ENCODE measurements at places on chromosomes 5 and 9.

- DNase-seq, result no peak
These were observed 16.7 kb upstream of the RNU6ATAC start for GRCh38 chr9:134180786-134181647.

DNA sequence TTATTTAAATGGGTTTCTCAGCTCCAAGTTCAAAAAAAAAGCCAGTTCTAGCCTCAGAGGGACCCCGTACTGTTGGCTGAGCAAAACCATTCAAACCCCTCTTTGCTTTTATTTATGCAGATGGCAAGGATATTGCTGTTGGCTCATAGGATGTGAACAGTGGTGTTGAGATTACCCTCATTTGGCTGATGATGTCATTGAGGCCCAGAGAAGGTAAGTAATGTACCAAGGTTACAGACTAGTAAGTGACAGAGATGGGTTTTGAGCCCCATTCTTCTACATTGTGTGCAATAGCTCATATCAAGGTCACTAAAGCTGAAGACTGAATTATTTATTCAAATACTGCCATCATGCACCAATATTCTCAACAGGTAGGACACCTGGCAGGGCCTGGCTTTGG, 122.2 kb upstream of the PCA3 start:
- DNase-seq, result no peak

GRCh38 chr5:169471021-169471420, 112.6 kb upstream of the SPDL1 start:
- DNase-seq, result no peak

DNA sequence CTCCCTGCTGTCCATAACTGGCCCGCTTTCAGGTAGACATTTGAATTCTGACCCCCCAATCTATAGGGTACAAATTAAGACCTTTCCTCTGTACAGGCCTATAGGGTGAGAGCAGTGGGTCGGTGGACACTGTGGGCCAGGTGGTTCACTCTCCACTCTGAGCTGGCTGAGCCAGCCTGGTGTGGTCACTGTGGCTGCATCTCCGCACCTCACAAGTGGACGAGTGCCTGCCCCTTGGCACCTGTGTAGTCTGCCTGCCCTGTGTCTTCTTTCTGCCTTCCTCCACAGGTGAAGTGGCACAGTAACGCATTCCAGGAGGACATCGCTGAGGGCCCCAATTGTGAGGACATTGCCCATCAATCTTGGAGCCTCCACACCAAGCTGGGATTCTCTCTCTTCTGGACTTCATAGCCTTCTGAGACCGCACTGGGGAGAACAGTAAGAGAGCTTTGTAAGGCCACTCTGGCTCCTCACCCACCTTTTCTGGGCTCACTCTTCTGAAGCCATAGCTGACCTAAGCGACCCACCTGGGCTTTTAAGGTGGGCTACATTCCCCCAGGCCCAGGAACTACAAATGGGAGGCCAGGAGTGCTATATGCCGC, 33.5 kb upstream of the JADE2 start:
- DNase-seq, result no peak

DNA sequence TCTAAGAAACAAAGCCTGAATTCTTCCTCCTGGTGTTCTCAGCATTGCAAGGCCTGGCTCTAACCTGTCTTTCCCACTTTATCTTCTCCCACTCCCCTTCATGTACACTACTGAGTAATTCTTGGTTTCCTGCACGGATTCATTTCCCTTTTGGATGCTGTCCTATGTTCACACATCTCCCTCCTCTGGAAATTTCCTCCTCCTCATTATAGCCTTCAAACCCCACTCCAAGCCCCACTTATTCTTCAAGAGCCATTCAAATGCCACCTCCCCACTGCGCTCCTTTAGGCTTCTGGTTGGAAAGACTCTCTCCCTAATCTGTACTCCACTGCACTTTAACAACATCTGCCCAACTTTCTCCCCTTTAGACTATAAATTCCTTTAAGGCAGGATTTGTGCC, 28.2 kb upstream of the C5orf63 start:
- no peak for DNase-seq

DNA sequence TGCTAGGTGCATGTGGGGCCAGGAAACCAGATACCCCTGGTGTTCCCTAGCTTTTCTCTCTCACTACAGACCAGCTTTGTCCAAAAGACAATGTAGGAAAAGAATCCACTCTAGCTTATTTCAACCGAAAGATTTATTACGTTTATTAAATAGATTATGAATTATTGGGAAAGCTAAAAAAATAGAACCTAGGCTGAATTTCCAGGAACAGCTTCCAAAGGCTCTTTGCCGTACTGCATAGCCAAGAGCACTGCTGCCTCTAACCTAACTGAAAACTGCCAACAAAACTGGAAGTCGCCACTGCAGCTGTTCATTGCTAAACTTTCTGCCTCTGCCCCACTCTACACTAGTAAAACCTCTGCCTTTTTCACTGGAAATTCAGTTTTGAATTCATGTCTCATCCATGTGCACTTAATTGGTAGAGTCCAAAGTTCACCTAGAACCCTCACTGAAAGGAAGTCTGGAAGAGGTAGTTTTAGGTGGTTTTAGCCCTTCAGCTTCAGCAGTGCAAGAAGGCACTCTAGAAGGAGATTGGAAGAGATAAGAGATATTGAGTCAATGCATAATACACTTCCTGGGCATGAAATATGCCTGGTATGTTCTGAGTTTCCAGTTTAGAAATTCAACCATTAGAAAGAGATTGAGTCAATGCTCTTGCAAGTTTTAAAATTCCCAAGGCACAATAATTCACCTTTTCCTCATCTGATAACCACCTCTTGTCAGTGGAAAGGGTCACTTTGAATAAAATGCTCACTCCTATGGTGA, 927.9 kb downstream of the MAT2B start:
- DNase-seq, result no peak

GRCh38 chr5:34022121-34022705, 14.4 kb upstream of the AMACR start:
- DNase-seq, result no peak

- DNase-seq, result no peak
These were observed 15.0 kb upstream of the TIFAB start for GRCh38 chr5:135467051-135467625.

DNA sequence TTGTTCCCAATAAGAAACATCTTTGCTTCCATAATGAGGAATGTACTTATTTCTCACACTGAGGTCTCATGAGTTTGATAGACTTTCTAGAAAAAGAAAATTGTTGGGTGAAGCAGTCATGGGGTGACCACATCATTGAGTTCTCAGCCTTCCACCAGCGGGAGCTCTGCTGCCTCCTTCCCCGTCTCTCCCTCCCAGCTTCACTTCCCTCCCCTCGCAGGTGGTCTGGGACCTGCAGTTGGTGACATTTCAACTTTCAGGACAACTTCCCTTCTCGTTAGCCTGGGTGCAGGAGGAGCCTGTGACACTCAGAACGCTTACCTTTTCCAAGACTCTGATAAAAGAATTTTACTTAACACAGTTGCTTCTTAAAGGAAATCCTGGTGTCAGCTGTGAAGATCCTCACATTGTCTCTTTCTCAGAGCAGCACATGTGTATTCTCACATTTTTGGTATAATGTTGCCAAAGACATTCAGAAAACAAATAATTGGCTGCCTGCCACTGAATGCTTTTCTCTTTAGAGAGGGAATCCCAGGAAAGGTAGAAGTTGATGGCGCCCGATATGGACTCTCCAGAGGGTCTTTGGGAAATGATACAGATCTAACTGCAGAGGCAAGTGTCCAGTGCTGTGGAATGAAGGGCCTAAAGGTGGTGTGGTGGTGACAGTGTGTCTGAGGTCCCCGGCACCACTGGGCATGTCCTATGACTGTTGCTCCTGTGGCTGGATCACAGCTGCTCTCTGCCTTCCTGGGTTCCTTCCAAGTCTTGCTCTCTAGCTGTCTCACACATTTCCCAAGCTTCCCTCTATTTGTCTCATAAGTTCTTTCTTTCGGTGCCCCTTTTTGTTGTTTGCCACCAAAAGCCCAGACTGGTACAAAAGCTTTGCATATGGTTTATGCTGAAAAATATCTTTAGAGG, 238.1 kb downstream of the GAS1 start:
- DNase-seq, result no peak

GRCh38 chr9:127652733-127653132, 40.7 kb downstream of the STXBP1 start:
- DNase-seq, result no peak

Data from stimulated activated CD4-positive, alpha-beta T cell treated with anti-CD3 and anti-CD28 coated beads, Interleukin-1b, Interleukin-23, amount 100 ng/mL, for 1 hour (primary cell).